Stimulated activated CD4-positive, alpha-beta T cell treated with anti-CD3 and anti-CD28 coated beads, Interleukin-4, amount 100 ng/mL, for 24 hours (primary cell): ENCODE measurements at places on chromosomes 5 and 9.

DNA sequence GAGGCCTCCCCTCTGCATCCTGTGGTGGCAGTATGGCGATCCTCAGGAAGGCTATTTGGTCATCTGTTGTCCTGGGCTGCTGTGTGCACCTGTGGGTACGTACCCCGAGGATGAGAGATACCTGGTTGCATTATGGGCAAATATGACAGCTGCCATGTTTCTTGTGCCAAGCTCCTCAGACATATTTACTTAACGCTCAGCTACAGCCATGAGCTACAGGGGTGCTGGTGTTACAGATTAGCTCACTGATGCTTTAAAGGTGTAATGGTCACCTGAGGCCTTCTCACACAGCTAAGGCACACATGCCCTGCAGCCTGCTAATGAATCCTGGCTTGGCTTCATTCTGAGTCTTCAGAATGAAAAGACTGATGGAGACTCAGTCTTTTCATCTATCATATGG lies 12.0 kb downstream of the NDST1 start:
- DNase-seq = no peak

DNA sequence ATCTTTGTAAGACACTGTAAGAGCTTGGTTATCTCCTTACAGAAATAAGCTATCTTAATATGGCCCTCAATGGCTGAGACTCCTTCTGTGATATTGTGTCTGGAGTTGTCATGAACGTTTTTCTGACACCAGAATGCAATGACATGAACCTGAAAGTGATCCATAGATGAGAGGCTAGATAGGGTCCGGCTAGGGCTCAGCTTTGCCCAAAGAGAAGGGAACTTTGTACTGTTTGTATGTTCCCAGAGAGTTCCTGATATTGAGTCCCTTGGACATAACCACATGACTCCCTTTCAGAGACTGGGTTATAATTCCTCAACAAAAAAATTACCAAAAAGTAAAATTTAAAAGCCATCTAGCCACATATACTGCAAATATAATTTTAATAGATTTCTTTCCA lies 575.8 kb upstream of the CLINT1 start:
- no peak for DNase-seq

GRCh38 chr9:37650873-37651768 lies at the start of gene FRMPD1:
Gene FRMPD1, plus strand, starts transcription at chr9:37650954. Its CDS starts 41,688 bp downstream, at chr9:37692642.
- DNase-seq = peak; percentile 43

- DNase-seq = no peak
Observed at GRCh38 chr9:123487944-123488548, 132.0 kb downstream of the CRB2 start.

- no peak for DNase-seq
Observed at GRCh38 chr5:140367256-140368013, 7.4 kb downstream of the SLC4A9 start.

DNA sequence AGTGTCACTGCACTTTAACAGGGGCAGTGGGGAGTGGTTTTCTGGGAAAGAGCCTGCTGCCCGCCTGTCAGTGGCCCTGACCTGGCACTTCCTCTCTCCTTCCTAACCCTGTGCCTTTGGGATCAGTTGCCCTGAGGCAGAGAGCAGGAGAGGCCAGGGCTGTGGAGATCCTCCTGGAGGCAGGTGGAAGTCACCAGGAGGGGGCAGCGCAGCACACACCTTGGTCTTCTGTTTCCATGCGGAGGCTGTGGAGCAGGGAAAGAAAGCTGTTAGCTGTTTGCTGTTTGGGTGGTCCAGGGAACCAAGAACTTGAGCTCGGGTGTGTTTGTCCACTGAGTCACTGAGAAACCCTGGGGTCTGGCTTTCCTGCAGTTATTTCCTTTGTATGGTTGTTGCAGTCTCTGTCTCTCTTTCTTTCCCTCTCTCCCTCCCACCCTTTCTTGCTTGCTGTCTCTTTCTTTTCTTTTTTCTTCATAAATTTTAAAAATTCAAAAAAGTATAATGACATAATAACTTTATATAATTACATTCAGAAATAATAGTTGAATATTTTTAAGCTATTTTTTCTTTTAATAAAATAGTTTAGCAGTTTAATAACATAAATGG lies 28.1 kb downstream of the NTRK2 start:
- peak; percentile 32 for DNase-seq

DNA sequence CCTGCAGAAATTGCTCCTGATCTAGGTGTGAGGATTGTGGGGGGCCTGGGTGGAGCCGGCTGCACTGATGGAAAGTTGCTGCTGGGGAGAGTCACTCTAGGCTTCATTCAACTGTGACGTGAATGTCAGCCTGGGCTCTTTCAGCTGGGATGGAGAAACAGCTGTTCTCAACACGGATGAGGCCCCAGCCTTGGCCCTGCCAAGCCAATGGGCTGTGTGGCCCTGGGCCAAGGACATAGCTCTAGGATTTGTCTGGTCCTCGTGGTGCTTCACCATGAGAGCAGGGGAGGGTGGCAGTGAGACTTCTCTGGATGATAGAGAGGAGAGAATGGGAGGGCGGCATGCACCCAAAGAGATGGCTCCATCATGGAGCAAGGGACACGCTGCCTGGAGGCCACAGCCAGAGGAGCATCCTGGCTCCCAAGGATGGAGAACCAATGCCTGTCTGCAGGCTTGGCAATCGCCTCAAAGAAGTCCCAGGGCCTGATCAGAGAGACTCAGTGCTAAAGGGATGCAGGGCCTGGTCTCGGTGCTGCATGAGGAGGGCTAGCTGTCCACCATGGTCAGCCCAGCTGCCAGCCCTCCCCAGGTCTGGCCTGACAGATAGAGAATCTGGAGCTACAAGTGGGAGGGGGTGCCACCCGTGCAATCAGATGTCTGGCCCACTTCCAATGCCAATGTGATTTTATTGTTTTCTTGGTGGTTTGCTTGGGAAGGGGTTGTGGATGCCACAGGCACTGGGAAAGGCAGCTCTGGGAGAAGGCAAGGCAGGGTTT lies 141.0 kb downstream of the GADD45G start:
- no peak for DNase-seq

DNA sequence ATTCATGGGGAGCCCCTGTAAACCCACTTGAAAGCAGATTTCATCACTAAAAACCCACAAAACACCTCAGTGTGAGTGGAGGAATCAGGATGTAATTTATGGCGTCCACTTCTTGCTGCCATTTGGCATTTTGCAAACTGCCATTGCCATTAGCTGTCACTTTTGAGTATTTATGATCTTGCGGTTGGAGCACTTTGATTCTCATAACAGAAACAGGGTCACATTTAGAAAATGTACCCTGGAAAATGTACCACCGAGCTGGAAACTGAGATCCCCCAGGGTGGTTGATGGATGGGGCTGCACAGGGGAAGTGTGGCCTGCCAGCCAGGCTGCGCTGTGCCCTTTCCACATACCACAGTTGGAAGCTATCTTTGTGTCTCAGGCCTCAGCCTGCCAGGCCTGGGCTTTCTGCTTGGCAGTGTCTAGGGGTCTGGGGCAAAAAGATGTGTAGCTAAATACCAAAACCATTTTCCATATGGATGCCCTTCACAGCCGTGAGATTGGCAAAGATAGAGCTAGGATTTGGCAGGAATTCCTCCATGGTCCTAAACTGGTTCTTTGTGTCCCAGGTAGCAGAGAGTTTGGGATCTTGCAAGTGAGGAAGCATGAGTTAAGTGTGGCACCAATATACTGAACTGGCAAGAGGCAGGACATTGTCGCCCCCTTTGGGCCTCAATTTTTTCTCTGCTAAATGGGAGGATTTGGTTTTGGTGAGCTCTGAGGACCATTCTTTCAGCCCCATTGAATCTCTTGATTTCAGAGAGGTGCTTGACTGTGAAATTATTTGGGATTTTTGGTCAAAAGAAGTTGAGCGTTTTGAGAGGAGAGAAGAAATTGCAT lies 46.2 kb downstream of the GALNT10 start:
- DNase-seq = no peak

DNA sequence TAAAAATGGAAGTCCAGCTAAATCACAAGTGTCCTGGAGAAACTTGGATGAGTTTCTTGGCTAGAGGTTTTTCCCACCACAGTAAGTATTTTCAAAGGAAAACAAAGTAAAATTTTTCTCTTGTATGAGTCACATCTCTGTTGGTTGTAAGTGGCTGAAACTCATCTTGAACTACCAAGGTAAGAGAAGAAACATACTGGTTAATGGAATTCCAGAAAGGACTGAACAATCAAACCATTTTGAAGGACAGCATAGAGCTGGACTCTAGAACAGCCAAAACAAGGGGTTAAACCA lies 102.8 kb upstream of the CDKN2B start:
- DNase-seq = no peak

- DNase-seq = no peak
Observed at GRCh38 chr5:123164054-123164453, 75.0 kb downstream of the PRDM6 start.

DNA sequence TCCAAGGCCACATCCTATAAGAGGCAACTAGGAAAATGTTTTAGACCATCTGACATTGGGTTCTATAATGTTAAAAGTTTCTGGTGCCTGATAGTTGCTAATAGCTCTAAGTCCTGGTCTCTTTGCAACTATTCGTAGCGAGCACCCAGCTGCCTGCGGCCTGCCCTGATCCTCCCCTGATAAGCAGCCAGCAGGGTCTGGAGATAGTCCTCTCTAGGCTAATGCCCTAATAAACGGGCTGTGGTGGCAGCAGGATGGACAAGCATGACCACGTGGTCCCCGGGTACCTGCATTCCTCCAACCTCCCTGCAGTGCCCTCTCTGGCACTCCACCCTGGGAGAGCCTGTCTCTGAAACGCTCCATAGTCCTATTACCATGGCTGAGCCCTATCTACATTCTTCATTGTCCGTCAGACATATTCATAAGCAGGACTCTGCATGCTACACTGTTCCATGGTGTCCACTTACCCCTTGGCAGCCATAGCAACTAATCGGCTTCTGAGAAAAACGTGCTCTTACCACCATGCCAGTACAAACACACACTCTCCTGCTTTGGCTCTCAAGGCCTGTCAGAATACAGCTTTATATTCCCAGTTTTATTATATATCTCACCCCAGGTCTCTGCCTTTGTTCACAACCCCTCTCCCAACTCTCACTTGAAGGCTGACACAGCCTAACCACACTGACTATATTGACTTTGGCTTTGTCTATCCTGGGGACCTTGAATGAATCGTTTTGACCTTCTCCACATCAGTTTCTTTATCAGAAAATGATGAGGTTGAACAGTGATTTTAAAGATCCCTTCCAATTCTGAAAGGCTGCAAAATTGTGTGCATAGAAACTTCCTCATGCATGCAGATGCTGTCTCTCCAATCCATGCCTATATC lies 49.9 kb upstream of the DAPK1 start:
- DNase-seq = no peak

DNA sequence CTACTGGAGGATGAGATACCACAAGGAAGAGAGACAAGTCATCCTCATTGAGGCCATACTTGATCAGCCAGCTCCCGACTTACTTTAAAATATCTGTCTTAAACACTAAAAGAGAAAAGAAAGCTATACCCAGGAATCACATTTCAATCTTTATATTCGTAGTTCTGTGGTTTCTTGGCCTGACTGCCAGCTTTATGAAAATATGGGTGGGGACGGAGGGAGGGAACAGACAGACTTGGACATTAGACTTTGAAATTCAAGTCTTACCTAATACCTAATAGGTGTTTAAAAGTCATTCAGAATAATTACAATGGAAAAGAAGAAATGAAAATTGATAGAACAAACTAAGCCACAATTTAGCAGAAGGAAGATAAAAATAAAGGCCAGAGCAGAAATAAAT lies 604.8 kb upstream of the RORB start:
- no peak for DNase-seq

GRCh38 chr9:137112564-137113384 lies 1.8 kb downstream of the DPP7 start:
- no peak for DNase-seq

DNA sequence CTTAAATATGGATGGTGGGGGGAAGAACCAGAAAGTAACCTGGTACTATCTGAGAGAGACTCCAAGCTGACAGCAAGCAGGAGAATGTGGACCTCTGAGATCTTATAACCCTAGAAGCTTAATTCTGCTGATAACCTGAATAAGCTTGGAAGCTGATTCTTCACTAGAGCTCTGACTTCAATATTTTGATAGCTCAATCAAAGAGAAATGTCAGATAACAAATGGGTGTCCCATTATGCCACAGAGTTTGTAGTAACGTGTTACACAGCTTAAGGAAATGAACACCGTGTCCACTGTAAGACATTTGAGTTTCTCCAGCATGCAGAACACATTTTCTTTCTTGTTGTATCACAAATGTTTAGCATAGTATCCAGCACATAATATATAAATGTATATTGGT lies 626.7 kb downstream of the CDH12 start:
- DNase-seq = no peak

- DNase-seq = no peak
Observed at GRCh38 chr5:156178117-156178516, 148.8 kb upstream of the SGCD start.

DNA sequence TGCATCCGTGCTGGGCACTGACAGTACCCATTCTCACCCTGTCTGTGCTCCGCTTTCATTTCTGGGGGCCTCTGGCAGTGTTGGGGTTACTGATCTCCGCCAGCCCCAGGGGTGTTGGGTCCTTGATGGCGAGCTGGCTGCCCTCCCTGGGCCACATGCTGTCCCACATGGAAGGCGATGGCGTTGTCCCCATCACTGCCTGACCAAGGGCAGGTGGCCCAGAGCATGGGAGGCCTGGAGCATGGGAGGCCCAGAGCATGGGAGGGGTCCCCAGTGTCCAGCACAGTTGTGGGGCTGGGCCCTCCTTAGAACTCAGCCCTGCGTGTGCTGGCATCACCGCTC lies 50.9 kb downstream of the RXRA start:
- no peak for DNase-seq

GRCh38 chr5:178196281-178196812 lies 8.0 kb upstream of the HNRNPAB start:
- no peak for DNase-seq

DNA sequence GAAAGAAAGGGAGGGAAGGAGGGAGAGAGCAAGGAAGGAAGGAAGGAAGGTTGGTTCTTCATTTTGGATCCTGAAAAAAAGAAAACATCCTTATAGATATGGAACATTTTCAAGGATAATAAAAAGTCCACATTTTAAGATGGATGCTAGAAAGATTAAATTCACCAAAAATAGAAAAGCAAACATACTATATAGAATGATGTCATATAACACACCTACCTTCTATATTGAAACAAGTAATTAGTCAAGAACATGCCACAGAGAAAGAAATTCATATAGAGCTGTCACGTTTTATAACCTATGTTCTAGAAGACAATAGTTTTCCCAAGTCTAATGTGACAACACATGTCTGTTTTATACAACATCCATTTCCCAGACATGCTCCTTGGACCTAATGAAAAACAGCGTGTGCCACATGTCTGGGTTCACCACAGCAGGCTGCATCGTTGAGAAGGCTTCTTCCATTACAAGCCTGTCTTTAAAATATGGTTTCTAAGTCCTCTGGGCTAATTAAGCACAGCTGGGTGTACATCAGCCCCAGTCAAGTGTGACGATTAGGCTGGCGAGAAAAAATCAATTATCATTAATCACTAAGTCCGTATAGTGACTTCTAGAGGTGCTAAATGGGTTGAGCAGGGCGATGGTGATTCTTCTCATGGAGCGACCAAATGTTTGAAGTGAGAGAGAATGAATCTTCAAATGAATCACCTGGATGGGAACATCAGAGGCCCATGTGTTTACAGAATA lies 301.8 kb downstream of the TLE1 start:
- no peak for DNase-seq

- DNase-seq = no peak
Observed at GRCh38 chr5:120092649-120093048, 371.5 kb upstream of the PRR16 start.

GRCh38 chr5:164649266-164649665 lies 1143.8 kb downstream of the MAT2B start:
- DNase-seq = no peak

- DNase-seq = no peak
Observed at GRCh38 chr9:127762111-127762676, 16.3 kb downstream of the SH2D3C start.
